Epithelial cell of proximal tubule (primary cell): ENCODE measurements at places on chromosomes 12 and 14. TPM values are rescaled to one million over a fixed set of nuclear protein-coding genes. Genes with fewer than 3 reads are reported as not detected.

DNA sequence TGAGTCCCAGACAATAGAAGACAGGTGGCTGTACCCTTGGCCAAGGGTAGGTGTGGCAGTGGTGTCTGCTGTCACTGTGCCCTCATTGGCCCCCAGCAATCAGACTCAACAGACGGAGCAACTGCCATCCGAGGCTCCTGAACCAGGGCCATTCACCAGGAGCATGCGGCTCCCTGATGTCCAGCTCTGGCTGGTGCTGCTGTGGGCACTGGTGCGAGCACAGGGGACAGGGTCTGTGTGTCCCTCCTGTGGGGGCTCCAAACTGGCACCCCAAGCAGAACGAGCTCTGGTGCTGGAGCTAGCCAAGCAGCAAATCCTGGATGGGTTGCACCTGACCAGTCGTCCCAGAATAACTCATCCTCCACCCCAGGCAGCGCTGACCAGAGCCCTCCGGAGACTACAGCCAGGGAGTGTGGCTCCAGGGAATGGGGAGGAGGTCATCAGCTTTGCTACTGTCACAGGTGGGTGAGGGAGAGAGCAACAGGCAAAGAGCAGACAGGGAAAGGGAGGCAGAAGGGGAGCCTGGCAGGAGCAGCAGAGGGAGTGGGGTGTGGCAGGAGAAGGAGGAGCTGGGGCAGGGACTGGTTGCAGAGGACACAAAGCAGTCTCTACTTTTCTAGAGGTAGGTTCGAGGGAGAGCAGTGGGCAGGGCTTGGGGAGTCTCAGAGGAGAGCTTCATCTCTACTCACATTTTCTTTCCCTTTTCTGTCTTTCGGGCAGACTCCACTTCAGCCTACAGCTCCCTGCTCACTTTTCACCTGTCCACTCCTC, 452 bp downstream of the INHBE start:
- no peak for DNase-seq

Gene CLEC4A
- total RNA-seq, result not detected in 2 replicates

Gene EID3
- total RNA-seq, result 1.1 and 1.3 TPM in 2 replicates

GRCh38 chr12:132275110-132275531, 54.3 kb downstream of the GALNT9 start:
- no peak for DNase-seq

DNA sequence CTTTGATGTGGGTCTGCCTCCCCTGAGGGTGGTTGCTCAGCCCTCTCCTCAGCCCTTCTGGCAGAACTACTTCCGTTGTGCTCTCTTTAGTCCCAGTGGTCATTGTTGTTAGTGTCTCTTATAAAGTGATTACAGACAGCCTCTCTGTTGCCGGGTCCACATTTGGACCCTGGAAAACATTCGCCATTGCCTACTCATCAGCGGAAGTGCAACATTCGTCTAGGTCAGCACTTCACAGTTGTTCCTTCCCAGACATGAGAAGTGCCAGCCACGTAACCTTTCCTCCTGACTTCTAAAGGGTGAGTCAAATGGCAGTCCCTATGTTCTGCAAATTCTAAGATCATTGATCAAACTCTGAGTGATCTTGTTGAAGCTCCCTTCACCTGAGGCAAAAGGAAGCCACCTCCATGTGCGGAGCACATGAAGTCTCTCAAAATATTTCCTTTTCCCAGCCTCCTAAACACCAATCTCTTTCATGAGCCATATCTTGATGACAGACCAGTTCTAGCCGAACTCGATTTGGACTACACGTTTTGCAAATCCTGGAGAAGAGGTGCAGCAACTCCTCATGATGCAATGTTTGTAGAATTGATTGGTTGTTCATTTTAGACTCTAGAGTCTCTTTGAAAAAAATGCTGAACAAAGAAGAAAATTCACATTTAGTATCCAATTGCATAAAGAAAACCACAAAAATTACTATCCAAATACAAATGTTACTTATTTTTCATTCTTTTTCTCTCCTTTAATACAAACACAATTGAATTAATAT, 163.8 kb downstream of the RPL10L start:
- DNase-seq, result no peak

Gene PPP1R1A
- 0.87 and 11.1 TPM in 2 replicates for total RNA-seq

Gene CLEC1B
- total RNA-seq, result not detected in 2 replicates

Gene MEG3
- total RNA-seq, result 7.2 and 26.0 TPM in 2 replicates

GRCh38 chr14:61575551-61576150, 119.7 kb upstream of the HIF1A start:
- no peak for DNase-seq

Gene SOAT2
- total RNA-seq, result not detected in 2 replicates

GRCh38 chr12:943051-943450, 6.4 kb downstream of the RAD52 start:
- DNase-seq, result no peak

- no peak for DNase-seq
Measured at GRCh38 chr14:34379816-34380470, 82.1 kb downstream of the SPTSSA start.

- no peak for DNase-seq
Measured at GRCh38 chr14:98799891-98800290, 472.1 kb downstream of the BCL11B start.

Gene IL31
- total RNA-seq, result not detected in 2 replicates

DNA sequence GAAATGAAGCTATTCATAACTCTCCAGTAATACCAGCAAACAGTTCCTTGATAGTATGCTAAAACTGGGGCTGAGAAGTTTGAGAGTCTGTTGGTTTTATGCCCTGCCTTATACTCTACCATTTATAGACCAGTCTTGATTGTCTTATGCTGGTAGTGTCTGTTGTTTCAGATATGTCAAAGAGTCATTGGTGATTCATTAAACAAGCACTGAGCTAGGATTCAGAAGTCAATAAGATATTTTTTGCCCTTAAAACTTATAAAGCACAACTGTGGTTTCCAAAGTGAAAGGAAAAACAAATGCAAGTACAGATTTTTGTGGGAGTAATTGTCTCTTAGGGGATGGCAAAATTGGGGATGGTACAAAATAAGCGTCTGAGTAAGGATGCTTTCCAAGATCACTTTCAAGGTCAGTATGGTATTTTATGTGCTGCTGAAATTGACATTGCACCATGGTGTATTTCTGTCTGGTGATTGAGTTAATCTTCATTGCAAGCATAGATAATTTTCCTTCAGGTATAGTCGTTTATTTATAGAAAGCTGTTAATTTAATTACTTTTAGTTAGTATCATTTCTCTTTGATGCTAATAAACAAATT, 289.5 kb upstream of the E2F7 start:
- DNase-seq, result no peak

Gene KLRC2
- total RNA-seq, result 0.36 TPM in 1 of 2 replicates, not detected in the other

Gene SLC6A15
- 1.4 and 2.3 TPM in 2 replicates for total RNA-seq

DNA sequence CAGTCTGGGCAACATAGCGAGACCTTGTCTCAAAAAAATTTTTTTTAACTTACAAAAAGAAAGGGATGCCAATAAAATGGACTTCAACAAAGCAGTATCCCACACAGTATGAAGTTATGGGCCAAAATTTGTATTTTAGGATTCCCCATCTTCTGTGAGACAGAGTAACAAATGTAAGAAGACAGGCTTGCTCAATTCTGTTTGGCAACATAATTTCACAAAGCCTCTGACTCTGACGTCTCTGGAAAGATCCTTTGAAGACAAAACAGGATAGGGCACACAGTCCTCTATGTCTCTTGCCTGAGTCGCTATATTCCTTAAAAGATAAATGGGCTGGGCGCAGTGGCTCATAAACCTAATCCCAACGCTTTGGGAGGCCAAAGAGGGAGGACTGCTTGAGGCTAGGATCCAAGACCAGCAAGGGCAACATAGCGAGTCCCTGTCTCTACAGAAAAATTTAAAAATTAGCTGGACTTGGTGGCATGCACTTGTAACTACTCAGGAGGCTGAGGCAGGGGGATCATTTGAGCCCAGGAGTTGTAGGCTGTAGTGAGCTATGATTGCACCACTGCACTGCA, 1.1 kb upstream of the HOMEZ start:
- DNase-seq, result no peak

DNA sequence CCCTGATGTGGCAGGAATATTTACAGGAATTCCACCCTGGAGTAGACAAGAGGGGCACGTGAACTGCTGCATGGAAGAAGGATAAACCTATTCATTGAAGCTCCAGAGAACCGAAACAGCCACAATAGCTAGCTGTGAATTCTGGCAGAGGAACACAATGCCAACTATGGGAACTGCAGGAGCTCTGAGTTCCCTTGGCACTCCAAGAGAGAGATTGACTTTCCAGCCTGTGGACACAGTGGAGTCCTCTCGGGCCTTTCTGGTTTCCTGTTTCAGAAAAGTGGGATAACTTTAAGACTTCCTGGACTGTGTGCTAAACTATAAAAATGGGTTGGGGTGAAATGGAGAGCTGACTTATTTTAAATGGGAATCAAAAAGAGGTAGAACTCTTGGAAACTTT, 11.9 kb downstream of the CACNA2D4 start:
- DNase-seq, result no peak

GRCh38 chr12:107929436-107929835, 154.9 kb downstream of the ASCL4 start:
- DNase-seq, result no peak

GRCh38 chr14:20866963-20867362, 24.2 kb upstream of the RNASE3 start:
- DNase-seq, result no peak

- no peak for DNase-seq
Measured at GRCh38 chr12:4710113-4710512, 10.1 kb upstream of the GALNT8 start.

Gene BEST3
- total RNA-seq, result 2.2 and 2.5 TPM in 2 replicates

- DNase-seq, result no peak
Measured at GRCh38 chr12:126069549-126070165, 1004.4 kb downstream of the AACS start.

DNA sequence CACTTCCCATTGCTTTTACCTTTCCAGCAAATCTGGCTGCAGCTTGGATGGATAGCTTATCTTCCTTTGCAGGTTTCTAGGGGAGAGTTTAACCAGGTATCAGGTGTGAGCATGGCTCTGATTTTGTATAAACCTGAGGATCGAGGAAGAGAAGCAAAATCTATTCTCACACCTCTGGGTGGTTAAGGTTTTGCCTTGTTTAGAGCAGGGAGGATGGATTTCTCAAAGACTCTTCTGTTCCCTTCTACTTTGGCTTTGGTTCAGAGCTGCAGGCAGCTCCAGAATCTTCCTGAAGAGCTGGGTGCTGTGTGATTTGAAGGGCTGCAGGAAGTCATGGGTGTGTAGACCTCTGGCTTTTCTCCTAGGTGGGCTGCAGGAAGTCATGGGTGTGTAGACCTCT, 1.7 kb downstream of the JDP2 start:
- DNase-seq, result no peak

Gene CALCOCO1
- 16.8 and 41.2 TPM in 2 replicates for total RNA-seq

- no peak for DNase-seq
Measured at GRCh38 chr12:89140141-89140540, 212.2 kb downstream of the DUSP6 start.
